ENCODE measurements at places on chromosomes 2 and 18.
A peak's percentile ranks its signal among the peaks of the same experiment; 100 is the strongest.

DNA sequence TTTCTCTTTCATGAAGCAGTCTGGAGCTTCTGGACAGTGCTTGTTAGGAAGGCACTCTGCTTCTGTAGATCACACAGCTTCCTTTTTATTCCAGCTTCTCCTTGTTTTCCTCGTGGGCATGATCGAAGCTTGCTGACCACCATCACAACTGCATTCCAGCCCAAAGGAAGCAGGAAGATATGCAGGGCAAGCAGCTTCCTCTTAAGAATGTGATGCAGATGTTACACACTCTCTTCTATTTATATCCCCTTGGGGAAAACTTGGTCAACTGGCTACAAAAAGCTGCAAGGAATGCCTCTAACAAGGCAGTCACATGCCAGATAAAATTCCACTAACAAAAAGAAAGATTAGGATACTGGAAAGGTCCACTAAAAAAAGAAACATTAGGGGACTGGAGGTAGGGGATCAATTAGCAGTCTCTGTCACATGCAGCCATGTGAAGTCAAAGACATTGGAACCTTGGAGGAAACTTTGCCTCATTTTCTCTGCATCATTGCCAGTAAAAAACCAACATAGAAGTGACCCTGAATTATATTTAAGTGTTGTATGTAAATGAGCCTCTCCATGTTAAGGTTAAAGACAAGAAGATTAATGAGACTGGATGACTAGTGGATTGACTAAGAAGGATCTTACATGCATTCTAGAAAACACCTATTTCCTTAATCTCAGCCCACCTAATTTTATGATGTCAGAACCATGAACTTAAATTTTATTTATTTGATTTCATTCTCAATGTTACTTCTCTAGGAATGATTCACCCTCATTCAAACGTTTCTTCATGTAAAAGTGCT lies 98.3 kb downstream of the NAB1 start:
- no peak for DNase-seq

DNA sequence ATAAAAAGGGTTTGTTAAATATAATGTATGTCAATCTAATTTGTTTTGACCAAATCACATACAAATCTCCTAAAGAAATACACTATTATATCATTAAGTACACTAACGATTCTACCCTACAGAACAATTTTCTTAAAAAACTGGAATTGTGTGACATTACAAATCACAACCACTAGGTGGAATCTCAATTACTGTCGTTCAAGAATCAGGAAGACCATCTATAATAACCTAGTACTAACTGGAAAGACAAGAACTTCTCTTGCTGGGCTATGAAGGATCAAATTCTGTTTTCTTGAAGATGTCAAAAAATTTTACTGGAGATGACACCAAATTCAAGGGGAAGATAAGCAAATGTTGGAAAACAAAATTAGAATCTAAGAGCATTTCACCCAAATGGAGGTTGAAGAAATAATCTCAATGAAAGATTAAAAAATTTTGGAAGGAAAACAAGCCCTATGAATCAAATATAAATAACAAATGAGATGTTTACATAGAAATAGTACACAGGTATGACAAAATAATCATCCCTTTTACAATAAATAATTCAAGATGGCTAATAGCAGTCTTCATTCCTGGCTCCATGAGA lies 110.9 kb downstream of the STK39 start:
- peak; percentile 33 for DNase-seq

- DNase-seq = no peak
Observed at GRCh38 chr18:24195296-24196053, 56.6 kb downstream of the CABYR start.

GRCh38 chr2:24121469-24121868 lies 1.7 kb downstream of the PFN4 start:
- no peak for DNase-seq

DNA sequence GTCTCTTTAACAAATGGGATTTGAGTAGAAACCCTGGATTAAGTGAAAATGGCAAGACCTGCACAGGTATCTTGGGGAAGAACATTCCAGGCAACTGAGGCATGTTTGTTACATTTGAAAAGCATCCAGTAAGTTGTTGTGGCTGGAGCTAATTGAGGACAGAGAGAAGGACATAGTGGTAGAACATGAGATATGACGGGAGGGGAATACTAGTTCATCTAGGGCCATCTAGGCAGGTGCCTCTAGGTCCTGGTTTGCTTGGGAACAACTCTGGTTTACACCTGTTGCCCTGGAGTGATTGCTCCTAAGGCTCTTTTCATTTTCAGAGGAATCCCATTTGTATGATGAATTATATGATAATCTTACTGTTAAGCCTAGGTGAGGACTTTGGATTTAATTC lies 19.7 kb upstream of the CCDC141 start:
- no peak for DNase-seq

DNA sequence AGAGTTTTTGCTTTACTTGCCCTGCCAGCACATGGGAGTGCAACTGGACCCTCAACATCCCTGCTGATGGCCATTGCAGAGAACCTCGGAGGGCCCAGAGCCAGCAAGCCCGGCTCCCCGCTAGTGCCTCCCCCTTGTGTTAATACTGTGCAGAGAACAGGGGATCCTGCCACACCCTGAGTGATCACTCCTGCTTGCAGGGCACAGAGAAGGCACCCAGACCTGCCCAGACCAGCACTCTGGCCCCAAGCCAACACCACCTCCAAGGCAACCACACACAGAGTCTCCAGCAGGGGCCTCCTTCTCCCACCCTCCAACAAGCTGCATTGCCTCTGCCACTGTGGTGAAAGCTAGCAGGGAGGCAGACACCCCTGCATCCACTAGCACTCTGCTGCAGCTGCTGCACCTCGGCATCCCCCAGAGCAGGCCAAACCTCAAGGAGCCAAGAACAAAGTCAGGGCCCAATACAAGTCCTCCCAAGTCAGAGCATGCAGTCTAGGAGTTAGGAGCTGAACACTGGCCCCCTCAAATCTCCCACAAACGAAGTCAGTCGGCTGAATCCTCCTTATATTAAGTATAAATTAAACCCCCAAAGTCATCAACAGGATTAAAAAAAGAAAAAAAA lies 157.7 kb downstream of the CCDC178 start:
- no peak for DNase-seq

DNA sequence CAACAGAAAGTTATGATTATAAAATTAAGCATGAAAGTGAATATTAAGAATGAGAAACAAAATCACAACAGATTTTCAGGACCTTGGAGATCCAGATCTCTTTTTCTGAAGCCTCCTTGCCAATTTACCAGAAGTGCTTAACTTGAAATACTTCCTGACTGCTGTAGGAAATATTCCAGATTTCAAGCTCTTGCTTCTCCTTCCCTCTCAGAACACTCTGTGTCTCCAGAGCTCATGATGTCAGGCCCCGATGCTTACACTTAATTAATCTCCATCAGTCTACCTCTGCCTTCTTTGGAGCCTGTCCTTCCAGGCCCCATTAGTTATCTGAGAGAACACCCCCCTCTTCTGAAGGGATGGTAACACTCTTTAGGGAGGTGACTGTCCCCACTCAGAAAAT lies 20.7 kb upstream of the NT5C1B start:
- DNase-seq = no peak

GRCh38 chr2:206859330-206859739 lies 80.0 kb upstream of the CPO start:
- peak; percentile 48 for DNase-seq

GRCh38 chr2:234792621-234793022 lies 159.2 kb upstream of the SH3BP4 start:
- no peak for DNase-seq

DNA sequence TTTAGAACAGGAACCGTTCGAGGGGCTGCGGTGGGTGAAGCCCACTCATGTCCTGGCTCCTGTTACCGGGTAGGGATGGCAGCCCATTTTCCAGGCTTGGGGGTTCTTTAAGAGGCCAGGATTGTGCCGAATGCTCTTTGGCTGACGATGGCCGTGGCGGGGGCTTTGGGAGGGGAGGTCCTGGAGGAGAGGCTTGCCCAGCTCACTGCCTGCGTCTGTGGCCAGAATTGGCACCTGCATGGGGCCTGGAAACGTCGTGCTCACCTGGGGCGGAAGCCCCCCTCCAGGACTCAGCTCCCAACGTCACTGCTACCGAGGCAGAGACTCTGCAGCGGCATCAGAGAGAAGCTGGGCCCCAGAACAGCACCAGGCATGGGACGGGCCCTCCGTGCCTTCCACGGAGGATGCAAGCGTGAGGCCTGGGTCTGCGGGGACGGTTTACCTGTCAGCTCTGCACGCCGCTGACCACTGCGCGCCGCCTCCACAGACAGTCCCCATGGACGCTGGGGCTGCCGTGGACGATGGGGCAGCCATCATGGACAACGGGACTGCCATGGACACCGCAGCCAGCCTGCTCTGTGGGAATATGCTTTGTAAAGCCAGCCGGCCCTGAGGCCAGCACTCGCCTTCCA lies 82.9 kb downstream of the NFATC1 start:
- no peak for DNase-seq

- DNase-seq = no peak
Observed at GRCh38 chr2:20594957-20595356, 55.9 kb downstream of the HS1BP3 start.

DNA sequence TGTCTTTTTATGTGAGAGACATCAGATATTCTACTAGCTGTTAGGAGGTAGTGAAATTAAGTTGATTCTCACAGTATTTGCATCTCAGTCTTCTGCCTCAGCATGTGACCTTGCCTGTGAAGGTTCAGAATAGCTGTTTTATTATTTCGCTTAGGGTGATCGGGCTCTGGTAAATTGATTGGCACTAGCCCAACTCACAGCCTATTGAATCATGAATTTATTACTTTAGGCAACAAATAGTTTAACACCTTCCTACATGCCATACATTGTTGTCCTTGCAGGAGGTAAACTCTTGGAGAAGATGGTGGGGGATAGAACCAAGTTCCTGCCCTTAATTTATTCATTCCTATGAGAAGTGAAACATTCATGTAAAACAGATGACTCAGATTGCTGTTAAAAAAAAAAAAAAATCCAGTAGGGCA lies 101.9 kb downstream of the GPD2 start:
- no peak for DNase-seq

- DNase-seq = no peak
Observed at GRCh38 chr18:48879008-48879431, 71.7 kb downstream of the SMAD7 start.

DNA sequence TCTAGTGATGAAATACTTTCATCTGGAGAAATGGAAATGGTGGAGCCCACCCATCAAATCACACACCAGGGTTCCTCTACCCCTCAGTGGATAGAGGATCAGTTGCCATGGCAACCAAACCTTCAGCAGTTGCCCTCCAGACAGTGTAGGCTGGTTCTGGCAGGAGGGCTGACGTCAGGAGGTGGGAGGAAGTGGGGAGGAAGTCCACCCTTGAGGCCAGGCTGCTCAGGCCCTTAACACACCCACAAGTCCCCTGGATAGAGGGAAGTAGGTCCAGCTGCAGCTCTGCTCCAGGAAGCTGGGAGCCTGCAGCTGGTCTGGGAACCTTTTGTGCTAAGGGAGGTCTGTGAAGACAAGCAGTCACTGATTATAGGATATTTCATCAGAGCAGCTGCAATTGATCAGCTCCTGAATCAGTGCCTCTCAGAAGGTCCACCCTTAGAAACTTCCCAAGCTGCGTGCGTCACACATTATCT lies 186.6 kb downstream of the MTX2 start:
- no peak for DNase-seq

GRCh38 chr18:27860701-27861107 lies 316.2 kb downstream of the CDH2 start:
- no peak for DNase-seq

GRCh38 chr2:204687776-204688175 lies 142.5 kb downstream of the PARD3B start:
- no peak for DNase-seq

- DNase-seq = no peak
Observed at GRCh38 chr2:112881217-112881985, 29.6 kb upstream of the IL37 start.

GRCh38 chr2:195647302-195647701 lies 9.7 kb upstream of the SLC39A10 start:
- DNase-seq = no peak

DNA sequence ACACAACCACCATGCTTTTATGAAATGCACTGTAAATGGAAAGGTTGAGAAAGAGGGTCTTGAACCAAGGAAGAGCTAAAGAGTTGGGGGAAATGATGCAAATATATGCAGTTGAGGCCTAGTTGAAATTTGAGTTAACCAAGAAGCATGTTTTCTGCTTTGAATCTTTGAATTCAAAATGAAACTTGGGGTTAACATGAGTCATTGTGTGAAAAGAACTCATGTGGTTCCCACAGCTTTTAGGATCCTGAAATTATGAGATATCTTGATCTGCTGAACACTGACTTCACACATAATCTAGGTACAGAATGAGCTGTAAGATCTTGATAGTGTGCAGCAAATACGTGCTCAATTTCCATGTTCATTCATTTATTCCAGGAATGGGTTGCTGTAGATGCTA lies 422.9 kb upstream of the TRIB2 start:
- DNase-seq = no peak

- no peak for DNase-seq
Observed at GRCh38 chr2:24110660-24111303, 12.4 kb downstream of the PFN4 start.

GRCh38 chr18:8516371-8517250 lies 92.6 kb upstream of the RAB12 start:
- no peak for DNase-seq

DNA sequence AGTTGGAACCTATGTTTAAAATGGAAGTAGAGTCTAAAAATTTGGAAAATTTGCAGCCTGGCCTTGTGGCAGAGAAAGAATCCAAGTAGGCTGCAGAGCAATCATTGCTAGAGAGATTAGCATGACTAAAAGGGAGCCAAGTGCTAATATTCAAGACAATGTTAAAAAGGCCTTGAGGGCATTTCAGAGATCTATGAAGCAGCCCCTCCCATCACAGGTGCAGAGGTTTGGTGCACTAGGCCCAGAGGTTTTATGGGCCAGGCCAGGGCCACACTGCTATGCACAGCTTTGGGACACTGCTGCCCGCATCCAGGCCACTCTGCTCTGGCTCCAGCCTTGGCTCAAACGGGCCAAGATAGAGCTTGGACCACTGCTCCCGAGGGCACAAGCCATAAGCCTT lies 6.7 kb upstream of the IL1A start:
- no peak for DNase-seq
